ENCODE measurements at places on chromosomes 2 and 18.

- DNase-seq: peak; percentile 38
These were observed 112.2 kb downstream of the ZFP36L2 start for GRCh38 chr2:43114210-43114609.

GRCh38 chr2:215754546-215754945 lies 258.8 kb downstream of the MREG start:
- no peak for DNase-seq

DNA sequence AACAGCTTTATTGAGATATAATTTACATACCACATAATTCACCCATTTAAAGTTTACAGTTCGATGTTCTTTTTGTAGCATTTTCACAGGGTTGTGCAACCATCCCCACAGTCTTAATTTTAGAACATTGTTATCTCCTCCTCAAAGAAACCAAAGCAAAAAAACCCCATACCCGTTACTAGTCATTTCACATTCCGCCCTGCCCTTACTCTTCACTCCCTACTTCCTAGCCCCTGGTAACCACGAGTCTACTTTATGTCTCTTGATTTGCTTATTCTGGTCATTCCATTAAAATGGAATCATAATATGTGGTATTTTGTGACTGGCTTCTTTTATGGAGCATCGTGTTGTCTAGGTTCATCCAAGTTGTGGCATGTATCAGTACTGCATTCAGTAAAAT lies 137.7 kb downstream of the TANC1 start:
- no peak for DNase-seq

DNA sequence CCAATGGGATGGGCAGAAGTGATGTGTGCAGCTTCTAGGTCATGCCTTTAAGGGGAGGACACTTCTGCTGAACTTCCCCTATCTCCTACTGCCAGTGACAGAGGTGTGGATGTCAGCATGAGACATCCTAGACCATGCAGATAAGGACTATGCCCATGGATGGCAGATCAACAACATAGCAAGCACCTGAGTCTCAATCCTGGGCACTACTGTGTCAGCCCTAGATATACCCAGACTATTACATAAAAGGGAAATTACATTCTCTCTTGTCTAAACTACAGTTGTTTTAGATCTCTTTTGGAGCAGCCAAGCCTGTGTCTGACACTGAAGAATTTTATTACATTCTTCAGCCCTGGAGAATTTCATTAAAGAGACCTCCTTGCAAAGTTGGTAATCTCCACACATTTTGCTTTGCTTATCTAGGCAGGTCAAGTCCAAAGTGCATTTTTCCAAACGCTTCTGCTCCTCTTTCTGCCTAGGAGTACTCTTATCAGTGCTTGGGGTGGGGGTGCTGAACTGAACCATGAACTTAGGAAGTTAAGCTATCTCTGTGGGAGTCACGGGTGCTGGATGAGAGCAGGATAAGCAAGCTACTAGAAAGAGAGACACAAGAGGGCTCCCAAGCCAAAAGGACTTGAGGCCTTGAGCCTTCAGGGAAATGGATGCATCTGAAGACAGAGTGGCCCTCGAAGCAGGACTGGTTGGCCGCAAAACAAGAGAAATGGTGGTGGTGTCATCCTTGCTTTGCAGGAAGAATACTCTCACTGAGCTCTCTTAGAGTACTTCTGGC lies 95.2 kb upstream of the SPRED2 start:
- no peak for DNase-seq

DNA sequence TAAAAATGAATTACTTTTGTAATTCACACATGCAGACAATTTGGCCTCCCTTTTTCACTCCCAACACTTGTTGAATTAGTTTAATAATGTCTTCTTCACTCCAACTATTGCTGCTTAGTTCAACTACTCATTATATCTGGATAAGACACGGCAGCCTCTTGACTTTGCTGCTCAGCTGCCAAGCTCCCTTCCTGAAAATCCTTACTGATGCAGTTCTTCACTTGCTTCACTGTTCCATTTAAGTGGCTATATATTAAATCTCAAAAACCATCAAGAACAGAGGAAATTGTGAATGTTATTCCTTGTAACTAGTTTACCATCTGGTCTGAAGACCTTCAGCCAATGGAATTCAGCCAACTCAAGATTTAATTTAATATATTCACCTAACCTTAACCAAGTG lies 127.1 kb downstream of the NCOA1 start:
- no peak for DNase-seq

DNA sequence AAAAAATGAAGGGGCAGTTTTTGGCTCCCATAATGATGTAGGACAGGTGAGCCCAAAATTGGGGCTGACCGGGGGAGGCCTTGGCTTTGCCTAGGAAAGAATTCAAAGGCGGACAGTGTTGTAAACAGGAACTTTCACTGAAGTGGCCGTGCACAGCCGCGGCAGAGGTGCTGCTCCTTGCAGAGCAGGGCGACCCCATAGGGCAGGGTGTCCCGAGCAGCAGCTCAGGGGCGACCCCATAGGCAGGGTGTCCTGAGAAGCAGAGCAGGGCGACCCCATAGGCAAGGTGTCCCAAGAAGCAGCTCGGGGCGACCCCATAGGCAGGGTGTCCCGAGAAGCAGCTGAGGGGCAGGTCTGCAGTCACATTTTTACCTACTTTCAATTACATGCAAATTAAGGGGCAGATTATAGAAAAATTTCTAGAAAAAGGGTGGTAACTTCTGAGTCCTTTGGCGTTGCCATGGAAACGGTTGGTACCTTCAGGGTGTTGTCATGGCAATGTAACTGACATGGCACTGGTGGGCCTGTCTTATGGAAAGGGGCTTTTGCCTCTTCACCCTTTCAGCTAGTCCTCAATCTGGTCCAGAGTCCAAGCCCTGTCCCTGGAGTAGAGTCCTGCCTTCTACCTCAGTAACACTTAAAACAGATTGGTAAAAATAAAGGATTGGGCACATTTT lies 134.5 kb downstream of the FBXO15 start:
- DNase-seq: no peak

- DNase-seq: no peak
These were observed 64.0 kb downstream of the REL start for GRCh38 chr2:60945341-60945740.

- DNase-seq: no peak
These were observed 25.9 kb upstream of the NEB start for GRCh38 chr2:151760139-151760650.

GRCh38 chr2:180240774-180241173 lies 233.7 kb upstream of the CWC22 start:
- DNase-seq: no peak

DNA sequence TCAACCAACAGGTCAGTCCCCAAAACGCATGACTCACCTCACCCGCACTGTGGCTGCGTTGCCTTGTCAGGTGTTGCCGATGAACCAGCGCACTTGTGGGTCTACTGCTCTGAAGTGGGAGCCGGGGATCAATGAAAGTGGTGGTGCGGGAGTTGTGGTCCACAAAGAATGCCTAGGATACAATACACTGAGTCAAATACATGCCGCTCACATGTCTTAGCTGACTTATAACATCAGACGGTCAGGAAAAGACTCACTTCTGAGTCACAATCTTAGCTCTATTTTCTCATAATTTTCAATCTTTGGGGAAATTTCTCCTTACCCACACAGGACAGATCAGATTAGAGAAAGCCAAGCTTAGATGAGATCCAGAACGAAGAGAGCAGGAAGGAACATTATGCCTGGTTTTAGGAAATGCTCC lies 107.1 kb upstream of the STK17B start:
- DNase-seq: no peak

GRCh38 chr2:64731263-64731643 lies 77.5 kb upstream of the SERTAD2 start:
- no peak for DNase-seq

DNA sequence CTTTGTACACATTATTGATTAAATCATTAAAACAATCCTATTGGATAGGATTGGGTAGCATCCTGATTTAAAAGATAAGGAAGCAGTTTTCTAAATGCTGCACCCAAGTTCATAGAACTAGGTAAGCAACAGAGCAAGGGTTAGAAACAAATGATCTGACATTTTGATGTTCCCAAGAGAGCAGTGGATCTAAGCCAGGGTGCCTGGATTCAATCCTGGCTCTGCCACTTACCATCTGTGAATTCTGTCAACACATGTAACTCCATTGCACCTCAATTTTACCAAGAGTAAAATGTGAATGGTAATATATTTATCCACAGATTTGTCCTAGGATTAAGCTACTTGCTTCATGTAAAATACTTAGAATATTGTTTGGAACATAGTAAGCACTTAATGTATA lies 982.6 kb upstream of the FANCL start:
- DNase-seq: no peak

DNA sequence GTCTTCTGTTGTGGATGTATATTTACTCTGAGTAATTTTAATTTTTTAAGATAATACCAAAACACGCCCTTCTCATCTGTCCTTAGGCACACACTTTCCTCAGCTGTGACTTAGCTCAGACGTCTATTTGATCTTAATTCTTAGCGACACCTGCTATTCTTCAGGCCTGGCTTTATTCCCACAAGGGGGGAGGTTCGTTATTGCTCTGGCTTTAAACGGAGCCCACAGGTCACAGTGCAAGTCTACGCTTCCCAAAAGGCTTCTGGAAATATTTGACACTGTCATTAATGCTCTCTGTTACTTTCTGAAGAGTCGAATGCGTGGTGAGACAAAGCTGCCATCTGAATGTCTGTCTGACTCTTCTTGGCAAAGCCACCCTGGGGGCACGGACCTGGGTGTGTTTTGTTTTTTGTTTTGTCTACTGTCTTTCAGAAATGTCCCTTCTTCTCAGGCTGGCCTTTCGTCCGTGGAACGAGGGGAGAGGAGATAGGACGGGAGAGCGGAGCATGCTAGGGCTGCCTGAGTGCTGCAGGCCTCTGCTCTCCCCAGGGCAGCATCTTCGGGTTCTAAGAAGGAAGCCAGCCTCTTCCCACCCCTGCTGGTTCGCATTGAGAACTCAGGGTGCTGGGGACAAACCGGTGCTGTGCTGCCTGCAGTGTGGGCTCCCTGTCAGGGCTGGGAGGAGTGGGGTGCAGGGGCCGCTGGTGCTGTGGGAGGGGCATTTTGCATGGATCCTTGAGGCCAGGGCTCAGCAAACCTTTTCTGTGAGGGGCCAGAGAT lies 61.9 kb downstream of the ASAP2 start:
- no peak for DNase-seq

Data from BE2C (cell line).